ENCODE measurements at places on chromosomes 3 and 15.

- DNase-seq, result no peak
Observed at GRCh38 chr3:128367761-128368160, 98.9 kb downstream of the DNAJB8 start.

DNA sequence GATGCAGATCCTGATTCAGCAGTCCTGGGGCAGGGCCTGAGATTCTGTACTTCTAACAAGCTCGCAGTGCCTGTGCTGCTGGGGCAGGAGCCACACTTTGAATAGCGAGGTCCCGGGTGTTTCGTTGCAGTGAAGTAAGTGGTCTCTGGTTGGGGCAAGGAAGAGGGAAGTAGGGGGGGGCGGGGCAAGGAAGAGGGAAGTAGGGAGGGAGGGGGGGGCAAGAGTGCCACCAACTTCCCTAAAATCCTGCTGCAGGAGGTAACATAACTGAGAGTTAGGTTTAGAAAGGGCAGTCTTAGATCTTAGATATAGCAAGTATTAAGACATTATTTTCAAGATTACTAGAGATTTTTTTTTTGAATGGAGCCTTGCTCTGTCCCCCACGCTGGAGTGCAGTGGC lies 35.5 kb downstream of the CRTAP start:
- no peak for DNase-seq

GRCh38 chr3:47130557-47130956 lies 33.4 kb downstream of the SETD2 start:
- no peak for DNase-seq

DNA sequence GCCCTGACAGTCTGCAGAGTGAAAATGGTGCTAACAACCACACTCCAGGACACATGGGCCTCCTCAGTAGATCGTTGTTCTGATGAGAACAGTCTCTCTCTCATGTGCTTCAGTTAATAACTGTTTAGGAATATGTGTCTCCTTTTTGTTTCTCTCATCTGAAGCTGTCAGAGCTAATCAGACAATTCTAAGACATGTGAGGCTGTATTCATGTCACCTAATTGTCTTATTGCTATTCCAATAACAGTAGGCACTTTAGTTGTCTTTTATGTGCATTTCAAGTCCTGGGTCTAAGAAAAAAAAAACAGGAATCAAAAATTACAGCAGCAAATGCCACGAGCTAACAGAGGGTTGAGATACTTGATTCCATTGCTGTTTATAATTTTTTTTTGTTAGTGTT lies 89.1 kb downstream of the WDR49 start:
- no peak for DNase-seq

GRCh38 chr3:52434491-52435115 lies 10.3 kb downstream of the SEMA3G start:
- no peak for DNase-seq

DNA sequence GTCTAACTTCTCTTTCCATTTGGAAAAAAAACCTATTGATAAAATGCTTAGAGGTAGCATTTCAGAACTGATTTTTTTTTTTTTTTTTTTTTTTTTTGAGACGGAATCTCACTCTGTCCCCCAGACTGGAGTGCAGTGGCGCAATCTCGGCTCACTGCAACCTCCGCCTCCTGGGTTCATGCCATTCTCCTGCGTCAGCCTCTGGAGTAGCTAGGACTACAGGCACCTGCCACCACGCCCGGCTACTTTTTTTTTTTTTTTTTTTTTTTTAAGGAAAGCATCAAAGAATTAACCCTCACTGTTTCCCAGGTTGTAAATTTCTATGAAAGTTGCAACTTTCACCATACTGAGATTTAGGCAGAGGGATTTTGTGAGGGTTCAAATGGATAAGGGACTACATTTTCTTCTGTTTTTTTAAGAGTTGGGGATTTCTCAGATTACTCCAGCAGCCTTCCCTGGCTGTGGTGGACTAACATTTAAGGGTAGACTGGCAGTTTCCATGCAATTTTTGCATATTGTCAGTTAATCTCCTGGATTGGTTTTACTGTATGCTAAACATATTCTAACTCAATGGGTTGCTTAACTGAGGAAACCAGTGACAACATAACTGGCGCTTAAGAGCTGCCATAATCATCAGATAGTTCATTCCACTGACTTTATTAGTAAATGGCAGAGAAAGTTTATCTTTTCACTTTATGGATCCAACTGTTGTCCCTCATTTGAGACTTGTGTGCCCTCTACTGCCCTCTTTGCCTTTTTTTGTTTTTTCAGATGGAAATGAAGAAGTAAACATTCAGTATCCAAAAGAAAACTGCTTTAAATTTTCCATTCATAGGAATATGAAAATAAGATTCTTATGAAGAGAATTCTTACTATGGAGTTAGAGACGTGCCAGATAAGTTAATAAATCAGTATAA lies 93.7 kb downstream of the NPTN start:
- no peak for DNase-seq

DNA sequence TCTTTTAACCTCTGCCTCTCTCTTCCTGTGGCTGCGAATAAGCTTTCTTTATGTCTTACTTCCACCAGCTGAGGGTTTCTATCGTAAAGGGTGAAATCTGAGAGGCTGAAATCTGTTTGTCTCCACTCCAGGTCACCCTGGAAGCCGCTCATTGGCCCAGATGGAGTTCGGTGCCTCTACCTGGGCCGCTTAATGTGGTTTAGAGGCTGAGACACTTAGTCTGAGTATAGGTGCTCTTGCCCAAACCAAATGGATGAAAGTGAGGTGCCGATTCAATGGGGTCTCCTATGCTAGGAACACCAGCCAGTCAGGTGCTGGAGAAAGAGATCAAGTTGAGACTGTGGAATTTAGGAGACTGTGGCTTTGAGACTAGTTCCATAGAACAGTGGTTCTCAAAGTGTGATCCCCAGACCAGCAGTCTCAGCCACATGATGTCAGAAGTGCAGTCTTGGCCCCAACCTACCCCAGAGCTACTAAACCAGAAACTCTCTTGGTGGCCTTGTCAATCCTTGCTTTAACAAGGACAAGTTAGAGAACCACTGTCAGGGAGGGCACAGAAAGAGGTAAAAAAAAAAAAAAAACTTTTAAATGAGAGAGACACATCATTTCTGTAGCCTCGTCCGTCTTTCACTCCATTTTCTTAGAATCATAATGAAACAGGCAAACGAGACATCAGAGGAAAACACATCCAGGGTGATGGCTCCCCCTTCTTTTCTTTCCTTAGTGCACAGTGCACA lies 54.9 kb upstream of the CCR2 start:
- DNase-seq, result no peak

DNA sequence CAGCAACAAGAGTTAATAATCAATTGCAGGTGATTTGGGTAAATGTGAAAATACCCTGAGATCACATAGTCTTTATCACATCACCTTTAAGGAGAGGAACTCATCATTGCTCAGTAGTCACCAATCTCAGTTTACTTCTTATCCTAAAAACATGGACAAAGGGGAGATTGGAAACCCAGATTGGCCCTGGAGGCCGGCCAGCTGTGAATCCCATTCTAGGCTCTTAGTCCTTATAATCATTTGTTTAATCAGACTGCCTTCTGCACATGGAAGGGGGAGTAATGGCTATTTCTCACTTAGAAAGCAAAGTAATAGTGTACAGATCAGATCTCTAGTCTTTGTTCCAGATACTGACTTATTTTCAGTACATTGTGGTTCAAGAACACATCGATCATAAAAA lies 37.2 kb upstream of the CPB1 start:
- no peak for DNase-seq

DNA sequence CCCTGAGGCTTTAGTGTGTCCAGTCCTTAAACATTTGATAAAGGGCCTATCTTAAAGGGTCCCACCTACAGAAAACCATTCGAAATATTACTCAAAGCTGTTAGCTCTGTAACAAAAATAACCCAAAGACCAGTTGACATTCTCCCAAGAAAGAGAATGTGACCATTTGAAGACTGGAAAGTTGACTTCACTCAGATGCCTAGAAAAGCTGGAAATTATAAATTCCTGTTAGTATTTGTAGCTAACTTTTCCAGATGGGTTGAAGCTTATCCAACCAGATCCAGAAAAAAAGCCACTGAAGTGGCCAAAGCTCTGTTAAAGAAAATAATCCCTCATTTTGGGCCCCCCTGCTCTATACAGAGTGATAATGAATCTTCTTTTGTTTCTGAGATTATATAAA lies 408.4 kb downstream of the PLOD2 start:
- no peak for DNase-seq

DNA sequence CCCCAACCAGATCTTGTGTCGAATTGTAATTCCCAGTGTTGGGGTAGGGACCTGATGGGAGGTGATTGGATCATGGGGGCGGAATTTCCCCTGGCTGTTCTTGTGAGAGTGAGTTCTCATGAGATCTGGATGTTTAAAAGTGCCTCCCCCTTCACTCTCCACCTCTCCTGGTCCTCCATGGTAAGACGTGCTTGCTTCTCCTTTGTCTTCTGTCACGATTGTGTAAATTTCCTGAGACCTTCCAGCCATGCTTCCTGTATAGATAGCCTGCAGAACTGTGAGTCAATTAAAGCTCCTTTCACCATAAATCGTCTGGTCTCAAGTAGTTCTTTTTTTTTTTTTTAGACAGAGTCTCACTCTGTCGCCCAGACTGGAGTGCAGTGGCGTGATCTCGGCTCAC lies 42.3 kb downstream of the NR1D2 start:
- DNase-seq, result no peak

GRCh38 chr3:187804745-187805121 lies 59.5 kb upstream of the BCL6 start:
- no peak for DNase-seq

DNA sequence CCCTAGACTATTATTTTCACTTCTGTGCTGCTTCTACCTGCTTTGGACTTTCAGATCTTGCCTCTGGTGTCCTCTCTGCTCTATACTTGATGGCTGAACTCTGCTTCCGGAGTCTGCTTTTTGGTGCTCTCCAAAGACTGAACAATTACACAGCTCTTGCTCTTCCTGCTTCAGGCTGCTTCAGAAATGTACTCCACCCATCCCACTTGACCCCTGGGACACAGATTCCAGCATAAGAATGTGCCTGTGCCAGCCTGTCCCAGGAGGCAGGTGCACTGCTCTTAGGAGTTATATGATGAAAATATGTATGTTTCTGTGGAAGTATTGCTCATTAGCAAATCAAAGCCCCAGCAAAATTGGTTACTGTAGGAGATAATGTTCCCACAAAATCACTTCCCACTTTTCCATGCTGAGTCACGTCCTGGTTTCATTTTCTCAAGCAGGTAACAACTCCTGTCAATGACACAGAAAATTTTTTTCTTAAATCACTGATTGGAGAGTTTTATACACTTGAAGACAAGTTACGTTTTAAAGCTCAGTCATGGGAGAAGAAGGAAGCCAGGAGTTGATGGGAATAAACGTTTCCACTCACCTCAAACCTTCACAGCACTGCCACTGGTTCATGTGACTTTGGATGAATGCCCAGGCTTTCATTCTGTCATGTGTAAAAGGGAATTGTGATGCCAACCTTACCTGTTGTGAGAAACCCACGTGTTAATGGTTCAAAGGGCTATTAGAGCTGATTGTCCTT lies 239.4 kb upstream of the ZPLD1 start:
- DNase-seq, result no peak
